ENCODE measurements at places on chromosomes 16 and 17.

GRCh38 chr16:12276576-12276975 is 300.0 kb downstream of the SNX29 start:
- DNase-seq, result no peak

DNA sequence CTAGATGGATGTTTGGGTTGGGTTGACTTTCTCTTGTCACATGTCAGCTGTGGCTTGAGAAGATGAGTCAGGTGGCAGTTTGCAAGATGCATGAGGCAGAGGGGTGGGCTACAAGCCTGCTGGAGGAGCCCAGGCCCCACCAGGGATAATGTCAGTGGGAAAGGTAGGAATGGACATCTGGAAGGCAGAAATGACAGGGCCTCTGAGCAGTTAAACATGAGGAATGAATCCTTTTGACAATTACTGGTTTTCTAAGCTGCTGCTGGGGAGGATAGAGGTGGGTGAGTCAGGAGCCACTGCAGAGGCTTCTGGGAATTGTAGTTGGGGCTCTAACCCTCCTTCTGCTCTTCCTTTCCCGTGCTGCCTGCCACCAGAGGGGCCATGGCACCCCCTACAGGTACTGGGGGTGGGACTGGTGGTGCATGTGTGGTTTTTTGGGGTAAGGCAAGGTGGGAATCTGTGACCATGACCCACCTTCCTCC is 15.7 kb downstream of the SLC52A1 start:
- no peak for DNase-seq

DNA sequence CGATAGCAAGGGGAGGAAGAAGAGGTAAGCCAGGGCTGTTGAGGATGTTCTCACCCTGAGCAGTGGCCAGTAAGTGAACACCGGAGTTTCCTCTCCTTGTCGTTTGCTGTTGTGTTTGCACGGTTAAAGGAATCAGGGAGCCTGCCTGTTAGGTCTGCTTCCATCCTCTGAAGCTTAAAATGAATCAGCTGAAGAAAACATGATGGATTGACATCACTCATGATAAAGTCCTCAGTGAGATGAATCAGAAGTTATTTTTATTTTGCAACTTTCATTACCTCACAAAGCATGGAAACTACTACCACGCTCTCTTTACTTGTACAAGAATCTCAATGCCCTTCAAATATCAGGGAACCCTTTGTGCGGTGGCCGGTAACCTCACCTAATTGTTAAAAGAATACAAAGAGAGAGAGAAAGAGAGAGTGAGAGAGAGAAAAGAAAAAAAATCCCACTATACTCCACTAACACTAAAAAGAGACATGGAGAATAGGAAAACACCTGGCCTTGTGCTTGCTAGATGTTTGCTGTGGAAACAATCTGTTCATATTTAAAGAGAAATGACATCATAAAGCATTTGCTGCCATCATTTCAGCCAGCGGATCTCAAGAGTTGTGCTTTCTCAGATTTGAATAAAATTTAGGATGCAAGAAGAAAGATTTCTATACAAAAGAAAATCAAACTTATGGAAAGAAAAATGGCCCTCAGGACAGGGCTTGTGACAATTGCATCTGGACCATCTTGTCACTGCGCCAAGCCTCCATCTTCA is 441.6 kb upstream of the SALL1 start:
- DNase-seq, result no peak

DNA sequence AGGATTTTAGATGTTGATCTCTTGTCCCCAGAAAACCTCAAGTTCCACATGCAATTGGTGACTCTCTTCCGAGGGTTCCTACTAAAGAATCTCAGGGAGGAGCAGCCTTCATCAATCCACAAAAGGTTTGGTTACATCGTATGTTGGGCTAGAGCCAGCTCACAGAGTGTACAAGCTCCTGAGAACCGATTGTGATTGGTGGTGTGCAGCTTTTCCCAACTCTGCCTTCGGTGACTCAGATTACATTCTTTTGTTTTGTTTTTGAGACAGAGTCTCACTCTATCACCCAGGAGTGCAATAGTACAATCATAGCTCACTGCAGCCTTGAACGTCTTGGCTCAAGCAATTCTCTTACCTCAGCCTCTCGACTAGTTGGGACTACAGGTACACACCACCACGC is 172.4 kb downstream of the PMP22 start:
- no peak for DNase-seq

GRCh38 chr17:56085576-56086267 is 67.6 kb upstream of the ANKFN1 start:
- DNase-seq, result no peak

DNA sequence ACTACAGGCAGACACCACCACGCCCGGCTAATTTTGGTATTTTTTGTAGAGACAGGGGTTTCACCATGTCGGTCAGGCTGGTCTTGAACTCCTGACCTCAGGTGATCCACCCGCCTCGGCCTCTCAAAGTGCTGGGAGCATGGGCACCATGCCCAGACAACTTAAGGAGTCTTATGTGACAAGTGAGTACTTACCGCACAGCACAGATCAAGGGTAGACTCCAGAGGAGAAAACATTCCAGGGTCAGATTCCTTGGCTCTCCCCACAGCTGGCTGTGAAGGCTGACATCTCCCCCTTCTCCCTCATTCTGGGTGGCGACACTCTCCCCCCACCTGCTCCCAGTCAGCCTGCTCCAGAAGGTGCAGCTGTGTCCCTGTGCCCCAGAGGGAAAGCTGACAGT is 10.6 kb downstream of the ZSCAN10 start:
- no peak for DNase-seq

GRCh38 chr16:71339236-71340171 is 19.0 kb upstream of the CALB2 start:
- no peak for DNase-seq

DNA sequence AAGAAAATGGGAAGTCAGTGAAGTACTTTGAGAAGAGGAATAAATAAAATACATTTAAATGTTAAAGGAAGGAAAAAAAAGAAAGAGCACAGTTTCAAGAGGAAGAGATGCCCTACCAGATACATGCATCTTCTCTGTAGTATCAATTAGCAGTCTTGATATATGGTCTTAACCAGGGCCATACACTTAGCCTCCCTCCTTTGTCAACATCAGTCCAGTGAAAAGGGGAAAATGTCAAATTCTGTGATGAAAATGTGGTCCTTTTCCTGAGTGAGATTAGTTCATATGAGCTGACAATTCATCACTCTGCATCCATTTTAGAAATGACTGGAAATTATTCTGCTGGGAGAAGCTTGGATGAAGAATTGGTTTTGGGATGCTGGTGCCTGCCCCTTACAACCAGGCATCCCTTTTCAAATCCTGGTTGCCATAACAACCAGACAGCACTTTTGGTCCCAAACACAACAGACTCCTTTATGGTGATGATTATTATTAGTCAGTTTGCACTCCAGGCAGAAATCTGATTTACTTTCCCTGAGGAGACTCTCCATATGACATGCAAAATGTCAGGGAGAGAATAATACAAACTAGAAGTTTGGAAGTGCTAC is 933.6 kb upstream of the CDH8 start:
- no peak for DNase-seq

- no peak for DNase-seq
Observed at GRCh38 chr16:854808-855410, 54.4 kb upstream of the GNG13 start.

DNA sequence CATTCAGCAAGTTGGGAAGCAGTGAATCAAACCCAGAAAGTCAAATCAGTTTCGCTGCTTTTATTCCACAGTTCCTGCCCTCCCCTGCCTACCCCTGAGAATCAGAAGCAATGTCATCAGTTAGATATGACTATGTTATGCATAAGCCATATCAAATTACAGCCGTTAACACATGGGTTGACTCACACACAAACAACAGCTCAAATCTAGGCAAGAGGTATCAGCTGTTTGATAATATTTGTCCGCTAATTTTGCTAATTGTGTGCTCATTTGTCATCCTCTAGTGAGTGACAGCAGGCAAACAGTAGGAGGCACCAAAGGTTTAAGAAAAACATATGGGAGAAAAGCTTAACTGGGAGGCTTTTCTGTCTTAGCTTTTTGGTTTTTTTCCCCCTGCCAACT is 327.4 kb upstream of the CCL2 start:
- DNase-seq, result no peak

- no peak for DNase-seq
Observed at GRCh38 chr17:71227841-71228240, 893.0 kb upstream of the SOX9 start.

DNA sequence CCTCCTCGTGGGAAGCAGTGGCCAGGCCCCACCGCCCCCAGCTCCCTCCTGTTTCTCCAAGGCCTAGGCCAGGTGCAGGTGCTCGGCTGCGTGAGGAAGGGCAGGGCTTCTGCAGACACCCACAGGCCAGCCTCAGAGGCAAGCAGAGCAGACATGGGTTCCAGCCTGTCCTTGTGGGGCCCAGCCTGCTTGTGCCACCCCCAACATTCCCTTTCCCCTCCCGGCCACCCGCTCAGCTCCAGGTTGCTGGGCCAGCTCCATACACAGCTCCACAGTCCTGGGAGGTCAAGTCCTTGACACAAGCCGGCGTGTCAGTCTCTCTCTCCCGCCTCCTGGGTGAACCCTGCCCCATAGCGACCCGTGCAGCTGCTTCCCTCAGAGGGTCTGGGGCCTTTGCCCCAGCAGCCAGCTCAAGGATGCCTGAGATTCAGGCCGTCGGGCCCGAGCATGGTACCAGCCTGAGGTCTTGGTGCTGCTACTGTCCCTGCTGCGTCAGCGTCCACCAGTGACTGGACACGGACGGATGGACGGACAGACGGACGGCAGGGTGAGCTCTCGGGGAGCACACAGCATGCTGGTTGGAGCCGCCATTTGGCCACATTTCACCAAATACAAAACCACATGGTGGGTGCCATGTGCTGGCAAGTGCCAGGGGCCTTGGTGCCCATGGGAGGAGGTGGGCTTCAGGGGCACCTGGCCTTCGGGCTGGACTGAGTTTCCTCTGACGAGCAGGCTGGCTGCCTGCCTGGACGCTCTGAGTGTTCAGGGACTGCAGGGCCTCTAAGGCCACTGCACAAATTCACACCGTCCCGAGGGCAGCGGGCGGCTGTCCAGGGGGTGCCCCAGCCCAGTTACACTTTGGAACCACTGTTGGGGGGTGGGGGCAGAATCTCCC is 8.0 kb downstream of the SECTM1 start:
- DNase-seq, result no peak

GRCh38 chr17:60851181-60851580 is 173.5 kb downstream of the BCAS3 start:
- no peak for DNase-seq

DNA sequence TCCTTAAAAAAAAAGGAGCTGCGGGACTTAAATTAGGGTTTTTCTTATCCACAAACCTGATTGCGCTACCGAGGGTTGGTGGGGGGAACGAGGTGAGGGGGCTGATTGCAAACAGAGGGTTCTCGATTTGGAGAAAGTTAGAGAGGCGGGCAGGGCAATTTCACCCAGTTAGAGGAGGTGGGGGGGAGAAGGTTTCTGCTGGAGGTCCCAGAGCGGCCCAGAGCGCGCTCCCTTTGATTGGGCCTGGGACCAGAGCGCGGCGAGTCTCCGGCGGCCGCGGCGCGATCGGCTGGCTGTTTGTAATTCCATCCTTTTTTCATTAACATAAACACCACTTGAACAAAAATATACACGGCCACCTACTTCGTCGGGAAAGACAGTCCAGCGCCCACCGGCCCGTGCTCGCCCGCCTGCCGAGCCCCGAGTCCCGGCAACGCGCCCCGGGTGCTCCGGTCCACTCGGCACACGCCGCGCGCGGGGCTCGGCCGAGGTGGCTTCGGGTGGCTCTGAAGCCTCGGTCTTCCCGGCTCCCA is 13.3 kb upstream of the FOXF1 start:
- DNase-seq, result no peak

- DNase-seq, result no peak
Observed at GRCh38 chr17:50837286-50837979, 2.0 kb downstream of the WFIKKN2 start.

DNA sequence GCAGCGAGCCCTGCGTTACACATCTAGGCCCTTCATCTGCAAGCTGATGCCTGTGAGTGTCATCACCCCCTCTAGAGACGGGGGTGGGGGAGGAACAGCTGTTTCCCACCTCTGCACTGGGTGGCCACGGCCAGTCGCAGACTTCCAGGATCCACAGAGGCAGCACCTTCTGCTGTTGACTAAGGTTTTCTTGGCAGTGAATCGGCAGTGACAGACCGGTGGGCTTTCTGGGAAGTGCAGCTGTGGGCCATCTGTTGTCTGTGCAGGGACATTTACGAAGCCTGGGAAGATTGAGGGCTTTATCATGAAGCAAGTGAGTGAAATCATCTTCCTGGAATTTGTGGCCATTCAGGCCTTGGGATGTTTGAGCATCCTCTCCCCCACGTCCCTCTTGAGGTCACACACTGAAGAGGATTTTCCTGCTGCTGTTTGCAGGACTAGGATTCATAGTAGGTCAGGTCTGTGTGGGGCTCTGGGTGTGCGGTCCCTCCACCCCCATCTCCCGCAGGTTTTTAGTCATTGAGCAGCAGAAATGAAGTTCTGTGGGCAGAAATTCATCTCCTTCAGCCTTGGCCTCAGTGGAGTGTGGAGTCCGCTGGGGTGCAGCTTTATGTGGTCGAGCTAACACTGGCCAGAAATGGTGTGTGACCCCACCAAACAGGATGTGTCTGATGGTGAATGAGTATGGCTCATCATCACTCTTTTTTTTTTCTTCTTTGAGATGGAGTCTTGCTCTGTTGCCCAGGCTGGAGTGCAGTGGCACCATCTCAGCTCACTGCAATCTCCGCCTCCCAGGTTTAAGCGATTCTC is 12.0 kb downstream of the PGS1 start:
- no peak for DNase-seq

GRCh38 chr16:12215277-12216105 is 239.0 kb downstream of the SNX29 start:
- no peak for DNase-seq

DNA sequence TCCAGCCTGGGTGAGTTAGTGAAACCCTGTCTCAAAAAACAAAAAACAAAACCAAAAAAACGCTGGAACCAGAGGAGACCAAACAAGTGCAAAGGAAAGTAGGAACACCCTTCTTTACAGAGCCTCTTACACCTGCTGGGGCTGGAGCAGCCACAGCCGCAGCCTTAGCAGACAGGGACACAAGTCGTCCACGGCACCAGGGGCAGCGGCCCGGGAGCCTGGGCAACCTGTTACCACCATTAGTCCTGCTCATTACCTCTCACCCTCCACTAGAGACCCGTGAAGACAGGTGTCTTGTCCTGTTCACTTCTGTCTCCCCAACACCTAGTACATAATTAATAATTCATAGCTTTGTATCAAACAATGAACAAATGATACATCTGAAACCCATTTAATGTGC is 83.6 kb downstream of the C16orf78 start:
- DNase-seq, result no peak

GRCh38 chr17:28497931-28498330 is 8.2 kb upstream of the FOXN1 start:
- DNase-seq, result no peak

All from renal pelvis (tissue), 12 donors.